Fibroblast of lung (primary cell): ENCODE measurements at places on chromosomes 7 and 10. TPM values are rescaled to one million over a fixed set of nuclear protein-coding genes. Genes with fewer than 3 reads are reported as not detected.

- peak; percentile 96 for DNase-seq
These were observed 159.5 kb upstream of the AGR3 start for GRCh38 chr7:17041324-17041723.

- DNase-seq = no peak
These were observed 14.8 kb downstream of the ACSM6 start for GRCh38 chr10:95208702-95209391.

The PTPRZ1 gene
- polyA plus RNA-seq = 0.05 and 0.09 TPM in 2 replicates

GRCh38 chr7:66865290-66865864 is 55.6 kb upstream of the TMEM248 start:
- DNase-seq = no peak

GRCh38 chr7:64516451-64516850 is 46.4 kb downstream of the ZNF680 start:
- no peak for DNase-seq

The NAT16 gene
- polyA plus RNA-seq = not detected in 2 replicates

The SLC16A12 gene
- 0.26 and 0.46 TPM in 2 replicates for polyA plus RNA-seq

The MRLN gene
- polyA plus RNA-seq = not detected in 2 replicates

The C10orf95 gene
- not detected in 2 replicates for polyA plus RNA-seq

The PRSS2 gene
- polyA plus RNA-seq = not detected in 2 replicates
